ENCODE measurements at places on chromosomes 1 and 21.

GRCh38 chr1:65924471-65924870 lies 131.8 kb downstream of the PDE4B start:
- no peak for DNase-seq

- no peak for DNase-seq
Observed at GRCh38 chr21:28333578-28334075, 659.0 kb downstream of the LTN1 start.

DNA sequence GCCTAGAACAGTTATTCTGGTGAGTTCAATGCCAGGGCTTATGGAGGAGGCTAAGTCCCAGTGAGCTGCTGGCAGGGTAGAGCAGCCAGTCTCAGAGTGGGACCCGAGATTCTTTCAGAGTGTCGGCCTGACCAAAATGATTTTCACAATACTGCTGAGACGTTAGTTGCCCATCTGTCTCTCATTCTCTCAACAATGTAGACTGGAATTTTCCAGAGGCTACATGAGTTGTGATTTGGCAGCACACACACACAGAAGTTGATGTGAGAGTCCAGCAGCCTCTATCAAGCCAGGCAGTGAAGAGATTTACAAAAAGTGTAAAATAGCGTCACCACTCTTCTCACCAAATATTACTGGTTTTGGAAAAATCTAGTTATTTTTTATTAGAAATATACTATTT lies 21.7 kb downstream of the CACNA1S start:
- DNase-seq: no peak

GRCh38 chr21:42389449-42389835 lies 6.4 kb downstream of the TMPRSS3 start:
- DNase-seq: no peak

GRCh38 chr1:203593143-203593542 lies 33.5 kb upstream of the ATP2B4 start:
- DNase-seq: no peak
